AG20443 (cell line): ENCODE measurements at places on chromosomes 16 and 17.

GRCh38 chr16:50801036-50801435, 59.1 kb downstream of the CYLD start:
- DNase-seq: no peak

GRCh38 chr17:8724451-8724850, 20.2 kb downstream of the CCDC42 start:
- DNase-seq: no peak

GRCh38 chr17:61284174-61284573, 115.5 kb upstream of the TBX2 start:
- peak; percentile 21 for DNase-seq

DNA sequence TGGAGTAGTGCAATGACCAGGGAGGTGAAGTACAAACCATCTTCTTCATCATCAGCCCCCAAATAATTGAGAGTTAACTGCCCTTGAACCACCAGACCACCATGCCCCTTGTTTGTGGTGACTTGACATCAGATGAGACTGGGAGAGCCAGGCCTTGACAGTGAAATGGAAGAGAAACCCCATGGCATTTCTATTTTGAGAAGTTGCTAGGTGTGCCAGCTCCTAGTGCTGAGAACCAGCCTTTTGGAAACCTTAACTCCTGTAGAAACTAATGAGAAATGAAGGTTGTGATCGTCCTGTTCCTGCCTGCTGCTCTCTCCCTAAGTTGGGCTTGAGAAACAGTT, 2.8 kb downstream of the TMEM94 start:
- DNase-seq: no peak

DNA sequence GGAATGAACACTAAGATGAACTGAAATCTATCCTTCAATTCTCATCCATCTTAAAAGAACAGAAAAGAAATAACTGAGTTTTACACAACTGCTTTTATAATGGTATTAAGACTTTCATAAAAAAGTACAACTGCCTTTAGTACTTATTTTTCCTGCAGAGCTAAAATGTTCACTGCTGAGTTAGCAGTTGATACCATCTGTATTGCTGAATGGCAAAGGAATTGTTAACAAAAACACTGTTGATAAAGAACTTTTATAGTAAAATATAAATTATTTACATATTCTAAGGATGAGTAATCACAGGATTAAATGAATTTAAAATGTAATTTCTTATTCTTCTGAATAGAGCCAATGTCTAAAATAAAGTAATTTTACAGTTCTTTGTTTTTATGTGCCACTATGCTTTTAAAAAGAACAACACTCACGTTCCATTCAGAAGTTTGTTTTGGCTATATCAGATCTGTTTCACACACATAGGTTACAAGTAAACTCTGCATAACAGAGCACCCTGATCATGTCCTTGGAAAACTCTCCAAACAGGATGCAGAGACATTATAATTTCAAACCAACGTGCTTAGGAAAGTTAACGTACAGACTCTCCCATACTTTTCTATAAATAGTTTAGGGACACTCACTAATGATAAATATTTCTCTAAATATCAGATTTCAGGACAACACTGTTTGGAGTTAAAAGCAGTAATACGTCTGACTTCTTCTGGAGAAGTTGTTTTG, 151.1 kb downstream of the ITFG1 start:
- no peak for DNase-seq

DNA sequence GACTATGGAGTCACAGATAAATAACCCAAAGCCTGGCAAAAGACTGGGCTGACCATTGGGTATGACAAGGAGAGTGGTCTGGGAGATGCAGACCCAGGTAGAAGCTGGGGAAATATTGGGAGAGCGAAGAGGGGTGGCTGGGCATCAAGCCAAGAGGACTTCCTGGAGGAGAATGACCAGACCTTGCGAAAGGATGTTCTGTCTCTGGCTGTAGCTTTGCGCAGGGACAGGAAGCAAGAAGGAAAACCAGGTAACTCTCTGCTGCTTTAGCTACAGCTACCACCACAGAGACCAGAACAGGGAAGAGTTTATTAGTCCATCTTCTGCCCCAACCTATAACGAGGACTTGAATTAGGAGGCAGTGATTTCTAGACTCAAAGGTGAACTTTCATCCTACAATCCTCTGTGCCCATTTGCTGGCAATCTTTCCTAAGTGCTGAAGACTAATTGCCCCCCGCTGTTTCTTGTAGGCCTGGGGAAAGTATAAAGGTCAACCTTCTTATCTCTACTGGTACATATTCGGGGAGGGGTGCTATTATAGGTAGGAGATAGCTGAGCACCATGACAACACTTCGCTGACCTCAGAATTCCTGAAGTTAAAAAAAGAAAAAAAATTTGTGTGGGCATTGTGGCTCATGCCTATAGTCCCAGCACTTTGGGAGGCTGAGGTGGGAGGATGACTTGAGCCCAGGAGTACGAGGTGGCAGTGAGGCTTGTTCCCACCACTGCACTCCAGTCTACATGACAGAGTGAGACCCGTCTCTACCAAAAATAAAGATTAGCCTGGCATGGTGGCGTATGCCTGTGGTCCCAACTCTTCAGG, 19.1 kb upstream of the KIFC3 start:
- DNase-seq: no peak

DNA sequence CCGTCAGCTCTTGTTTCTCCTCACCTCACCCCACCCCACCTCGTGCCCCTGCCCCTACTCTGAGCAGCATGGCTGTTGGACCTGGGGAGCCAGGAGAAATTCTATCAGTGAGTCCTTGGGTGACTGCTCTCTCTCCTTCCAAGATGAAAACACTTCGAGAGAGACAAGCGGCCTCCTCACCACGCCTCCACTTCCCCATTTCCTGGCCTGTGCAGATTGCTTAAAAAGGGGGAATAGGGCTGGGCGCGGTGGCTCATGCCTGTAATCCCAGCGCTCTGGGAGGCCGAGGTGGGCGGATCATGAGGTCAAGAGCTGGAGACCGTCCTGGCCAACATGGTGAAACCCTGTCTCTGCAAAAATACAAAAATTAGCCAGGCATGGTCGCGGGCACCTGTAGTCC, 9.5 kb downstream of the DLX4 start:
- DNase-seq: no peak

- DNase-seq: no peak
Measured at GRCh38 chr17:59848778-59849177, 44.0 kb downstream of the TUBD1 start.

GRCh38 chr17:68457168-68457538, at the start of gene WIPI1:
Gene WIPI1, minus strand, starts transcription at chr17:68457496. Its CDS starts 75 bp downstream, at chr17:68457421.
- DNase-seq: peak; percentile 14

- DNase-seq: no peak
Measured at GRCh38 chr16:26220894-26221293, 529.1 kb downstream of the HS3ST4 start.
